Neuronal stem cell (in vitro differentiated cells): ENCODE measurements at places on chromosomes 5 and 9.

- DNase-seq, result no peak
These were observed 59.1 kb downstream of the DEPDC1B start for GRCh38 chr5:60640901-60641300.

- no peak for DNase-seq
These were observed 4.4 kb upstream of the PRR7 start for GRCh38 chr5:177442066-177442826.

- DNase-seq, result no peak
These were observed 201.7 kb downstream of the PRELID2 start for GRCh38 chr5:145633474-145633873.

DNA sequence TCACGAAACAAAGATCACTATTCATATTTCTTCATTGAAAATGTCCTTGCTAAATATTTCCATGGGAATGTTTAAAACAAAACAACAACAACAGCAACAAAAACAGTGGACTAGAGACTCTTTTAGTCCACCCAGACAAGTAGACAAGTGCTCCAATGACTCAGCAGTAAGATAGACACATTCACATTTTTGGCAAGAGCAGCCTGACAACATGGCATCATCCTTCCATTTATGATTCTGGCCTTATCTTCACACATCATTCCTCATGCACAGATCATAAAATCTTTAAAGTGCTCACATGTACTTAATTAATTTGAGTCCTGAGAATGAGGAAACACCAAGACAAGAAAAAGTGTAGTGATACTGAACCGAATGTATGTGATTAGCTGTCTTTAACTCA lies 132.6 kb upstream of the PDE4D start:
- DNase-seq, result no peak

DNA sequence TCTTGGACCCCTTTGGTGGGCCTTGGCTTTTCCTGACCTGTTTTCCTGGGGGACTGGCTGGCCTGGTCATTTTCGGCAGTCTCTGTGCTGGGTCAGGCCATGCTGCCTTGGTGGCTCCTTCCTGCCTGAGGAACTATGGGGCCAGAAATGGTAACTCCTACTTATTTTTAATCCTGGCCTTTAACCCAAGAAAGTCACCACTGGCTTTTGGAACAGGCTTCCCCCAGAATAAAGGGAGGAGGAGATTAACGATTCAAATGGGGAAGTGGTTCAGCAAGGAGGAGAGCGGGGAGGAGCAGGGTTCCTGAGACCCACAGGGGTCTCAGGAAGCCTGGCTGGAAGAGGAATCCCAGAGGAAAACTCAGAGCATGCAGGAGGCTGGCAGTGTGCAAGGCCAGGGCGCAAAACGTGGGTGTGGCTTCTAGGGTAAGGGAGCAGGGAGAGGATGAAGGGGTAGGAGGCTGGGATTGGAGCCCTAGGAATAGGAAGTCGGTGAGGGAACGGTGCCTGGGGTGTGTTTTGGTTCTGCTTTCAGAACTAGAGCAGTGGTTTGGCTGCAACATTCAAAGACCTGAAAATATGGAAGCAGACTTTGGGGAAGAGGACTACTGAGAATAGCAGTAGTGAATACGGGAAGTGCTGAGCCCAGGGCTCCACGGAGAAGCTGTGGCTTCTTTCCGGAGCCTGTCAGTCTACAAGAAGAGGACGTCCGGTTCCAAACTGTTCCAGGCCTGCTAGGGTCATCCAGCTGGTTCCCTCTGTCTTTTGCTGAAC lies 271.1 kb upstream of the KLF4 start:
- DNase-seq, result no peak

DNA sequence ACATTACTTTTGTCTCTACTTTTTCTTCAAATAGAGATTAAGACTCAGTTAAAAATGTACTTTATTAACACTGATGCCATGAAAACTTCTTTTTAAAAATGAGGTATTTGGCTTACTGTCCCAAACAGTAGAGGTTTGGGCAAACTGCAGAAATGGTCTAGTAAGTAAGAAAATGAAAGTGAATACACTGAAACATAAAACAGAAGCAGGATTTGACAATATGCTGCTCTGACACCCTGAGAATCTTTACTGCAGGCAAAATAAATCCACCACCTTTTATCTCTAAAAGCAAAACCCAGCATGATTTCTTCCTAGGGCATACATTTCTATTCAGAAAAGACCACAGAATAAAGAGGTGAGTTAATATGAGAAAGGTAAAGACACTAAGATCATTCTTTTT lies 86.2 kb downstream of the SLC38A9 start:
- DNase-seq, result no peak

- DNase-seq, result no peak
These were observed 124.0 kb downstream of the OLFM1 start for GRCh38 chr9:135211524-135211890.

DNA sequence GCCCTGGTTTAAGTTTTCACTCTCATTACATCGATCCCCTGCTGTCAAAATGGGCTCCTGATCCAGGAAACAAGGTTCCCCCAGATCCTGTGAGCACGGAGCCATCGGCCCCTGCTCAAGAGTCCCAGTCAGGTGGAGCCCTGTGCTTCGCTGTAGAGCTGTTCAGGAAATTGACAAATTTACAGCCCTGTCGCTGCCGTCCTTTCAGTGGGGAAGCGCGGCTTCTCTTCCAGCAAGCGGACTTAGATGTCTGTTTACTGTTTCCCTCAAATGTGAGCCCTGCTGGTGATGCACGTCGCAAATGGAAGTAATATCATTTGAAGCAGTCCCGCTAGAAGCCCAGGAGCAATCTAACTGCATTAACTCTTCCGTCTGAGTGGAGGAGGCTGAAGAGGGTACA lies 760.9 kb upstream of the WWC1 start:
- DNase-seq, result no peak

GRCh38 chr9:127860779-127861178 lies 6.3 kb upstream of the ENG start:
- DNase-seq, result no peak

DNA sequence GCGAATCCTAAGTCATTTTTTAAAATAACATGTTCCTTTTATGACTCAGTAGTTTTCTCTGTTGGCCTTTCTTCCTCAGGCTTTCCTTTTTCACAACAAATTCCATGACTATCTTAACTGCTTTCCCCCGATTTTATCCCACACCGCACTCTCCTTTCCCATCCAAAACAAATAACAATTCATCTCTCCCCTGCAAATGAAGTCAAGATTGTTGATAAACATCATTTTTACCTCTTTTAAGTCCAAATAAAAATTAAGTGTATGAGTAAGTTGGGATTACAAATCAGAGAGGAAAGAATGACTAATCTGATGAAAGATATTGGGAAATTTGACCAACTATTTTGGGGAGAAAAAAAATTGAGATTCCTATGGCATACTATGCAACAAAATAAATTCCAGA lies 47.3 kb downstream of the SEC61B start:
- DNase-seq, result no peak

DNA sequence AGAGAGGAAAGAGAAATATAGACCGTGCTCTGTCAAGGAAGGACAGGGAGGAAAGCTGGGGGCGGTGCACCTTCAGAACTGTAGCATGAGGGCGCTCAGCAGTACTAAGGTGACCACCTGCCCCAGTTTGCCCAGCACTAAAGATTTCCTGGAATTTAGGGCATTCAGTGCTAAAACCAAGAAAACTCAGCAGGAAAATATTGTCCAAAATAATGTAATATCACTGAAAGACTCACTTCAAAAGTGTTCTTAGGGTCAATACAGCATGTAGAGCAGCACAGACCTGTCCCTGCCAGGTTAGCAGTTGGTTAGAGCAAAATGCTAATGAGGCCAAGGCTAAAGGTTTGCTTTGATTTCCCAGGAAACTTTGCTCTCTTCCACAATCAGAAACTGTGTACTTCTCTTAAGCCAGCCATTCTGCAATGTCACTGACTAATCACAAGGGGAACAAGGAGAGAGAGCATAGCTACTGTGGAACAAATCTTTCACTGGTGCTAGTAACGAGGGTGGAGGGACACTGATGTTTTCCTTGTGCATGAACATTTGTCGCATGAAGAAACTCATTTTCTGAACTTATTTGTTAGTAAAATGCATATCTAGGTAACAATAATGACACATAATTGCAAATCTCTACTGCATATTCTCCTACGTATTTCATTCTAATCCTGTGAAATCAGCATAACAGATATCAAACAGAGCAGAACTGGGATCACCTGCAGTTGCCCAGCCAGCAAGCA lies 53.0 kb upstream of the GRAMD2B start:
- no peak for DNase-seq

DNA sequence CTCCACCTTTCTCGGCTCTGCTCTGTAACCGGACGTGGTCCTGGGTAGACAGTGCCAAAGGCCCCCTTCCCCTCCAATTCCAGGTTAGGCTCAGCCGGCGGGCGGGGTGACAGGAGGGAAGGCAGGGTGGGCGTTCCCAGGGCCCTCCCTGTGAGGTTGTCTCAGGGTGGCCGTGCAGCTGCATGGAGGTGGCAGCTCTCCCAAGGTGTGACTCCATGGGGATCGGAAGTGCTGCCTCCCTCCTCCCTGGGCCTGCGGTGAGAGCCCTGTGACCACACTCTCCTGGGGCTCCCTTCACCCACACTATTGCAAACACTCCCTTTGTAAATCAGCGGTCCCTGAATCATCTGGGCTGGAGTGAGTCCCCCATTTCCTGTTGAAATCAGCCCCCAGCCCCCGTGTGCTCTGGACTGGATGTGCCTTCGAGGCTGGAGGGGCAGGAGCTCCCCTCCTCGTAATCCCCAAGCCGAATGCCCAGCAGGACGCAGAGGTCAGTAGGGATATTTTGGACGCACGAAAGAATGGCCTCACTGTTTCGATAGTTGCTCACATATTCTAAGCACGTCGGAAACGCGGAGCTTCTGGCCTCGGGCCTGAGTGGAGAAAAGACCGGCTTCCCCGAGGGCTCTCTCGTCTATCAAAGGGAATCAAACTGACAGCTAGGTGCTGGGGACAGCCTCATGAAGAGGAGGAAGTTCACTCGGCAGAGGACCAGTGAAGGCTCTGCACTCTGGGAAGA lies 107.6 kb upstream of the COL5A1 start:
- no peak for DNase-seq

DNA sequence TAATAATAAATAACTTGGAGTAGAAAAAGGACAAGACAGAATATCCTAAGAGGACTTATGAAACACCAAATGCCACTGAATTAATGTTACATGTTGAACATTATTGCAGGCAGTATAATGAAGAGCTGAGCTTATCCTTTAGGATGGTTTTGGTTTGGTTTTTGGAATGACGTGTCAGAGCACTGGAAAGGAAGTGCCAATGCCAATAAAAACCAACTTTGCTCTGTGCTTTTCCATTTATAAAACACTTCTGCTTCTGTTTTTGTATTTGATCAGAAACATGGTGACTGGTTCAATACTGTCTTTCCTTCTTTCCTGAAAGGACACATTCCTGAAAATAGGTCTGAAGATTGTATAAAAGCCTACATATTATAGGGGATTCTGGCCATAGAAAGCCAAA lies 4.2 kb downstream of the MEGF10 start:
- DNase-seq, result no peak

DNA sequence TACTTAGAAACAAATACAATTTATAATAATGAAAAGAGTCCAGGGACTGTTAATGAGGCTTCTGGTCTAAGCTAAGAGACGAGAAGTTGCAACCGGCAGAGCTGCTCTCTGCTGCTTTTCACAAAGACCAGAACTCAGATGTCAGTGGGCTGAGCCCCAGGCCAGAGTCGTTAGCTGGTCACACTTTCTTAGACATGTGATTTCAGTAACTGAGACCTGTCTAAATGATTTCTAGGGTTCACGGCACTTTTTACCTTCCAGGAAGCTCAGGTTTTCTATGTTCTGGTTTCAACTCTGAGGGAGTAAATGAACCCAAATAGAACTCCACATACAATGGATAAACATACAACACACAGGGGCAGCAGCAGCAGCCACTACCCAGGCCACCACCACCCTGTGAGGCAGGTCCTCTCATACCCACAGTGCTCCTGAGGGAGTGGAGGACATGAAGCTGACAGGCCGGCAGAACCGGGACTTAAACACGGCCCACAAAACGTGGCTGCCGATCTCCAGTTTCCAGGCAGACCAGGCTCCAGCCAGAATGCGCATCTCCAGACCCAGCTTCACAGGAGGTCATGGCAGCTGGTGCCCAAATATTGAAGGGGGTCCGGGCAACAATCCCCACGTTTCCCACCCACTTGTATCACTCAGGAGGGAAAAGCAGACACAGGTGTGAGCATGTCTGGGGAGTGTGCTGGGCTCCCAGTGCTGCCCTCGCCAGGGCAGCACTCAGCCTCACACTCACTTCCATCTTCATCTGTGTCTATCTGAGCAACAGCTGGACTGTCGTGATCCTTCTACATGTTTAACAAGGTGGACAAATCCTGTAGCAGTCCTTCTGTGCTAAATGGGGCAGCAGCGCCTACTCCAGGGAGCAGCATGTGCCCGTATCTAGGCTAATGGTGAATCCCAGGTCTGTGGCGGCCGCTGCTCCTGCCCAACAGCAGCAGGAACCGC lies 38.8 kb downstream of the IARS1 start:
- no peak for DNase-seq
